Activated T-helper 1 cell treated with anti-CD3 and anti-CD28 coated beads, Interleukin-12 subunit alpha, Interleukin-12 subunit beta, Interleukin-2, Interleukin-4 antibody, amounts not matched to agents 30 ng/mL and 10 ng/mL and 1 ng/mL, durations not matched to agents 14 hours and 24 hours and 36 hours (primary cell): ENCODE measurements at places on chromosomes 7 and 10. TPM values are rescaled to one million over a fixed set of nuclear protein-coding genes. Genes with fewer than 3 reads are reported as not detected.

CCL24 gene
- total RNA-seq = not detected in 2 replicates

RPEL1 gene
- total RNA-seq = not detected in 2 replicates

GAD2 gene
- total RNA-seq = not detected in 2 replicates

CRYGN gene
- 0.22 TPM in 1 of 2 replicates, not detected in the other for total RNA-seq

LRIT1 gene
- not detected in 2 replicates for total RNA-seq

GRCh38 chr7:116329686-116330503, 119.6 kb downstream of the TES start:
- no peaks in the 10 kb centered on the region for H3K4me1 ChIP-seq
- no peaks in the 10 kb centered on the region for H3K36me3 ChIP-seq
- no peak for DNase-seq
- H3K27ac ChIP-seq = no peak overlapping the region
- no peak overlapping the region for H3K4me3 ChIP-seq
- peaks cover 2% of the 10 kb centered on the region for H3K27me3 ChIP-seq

DNA sequence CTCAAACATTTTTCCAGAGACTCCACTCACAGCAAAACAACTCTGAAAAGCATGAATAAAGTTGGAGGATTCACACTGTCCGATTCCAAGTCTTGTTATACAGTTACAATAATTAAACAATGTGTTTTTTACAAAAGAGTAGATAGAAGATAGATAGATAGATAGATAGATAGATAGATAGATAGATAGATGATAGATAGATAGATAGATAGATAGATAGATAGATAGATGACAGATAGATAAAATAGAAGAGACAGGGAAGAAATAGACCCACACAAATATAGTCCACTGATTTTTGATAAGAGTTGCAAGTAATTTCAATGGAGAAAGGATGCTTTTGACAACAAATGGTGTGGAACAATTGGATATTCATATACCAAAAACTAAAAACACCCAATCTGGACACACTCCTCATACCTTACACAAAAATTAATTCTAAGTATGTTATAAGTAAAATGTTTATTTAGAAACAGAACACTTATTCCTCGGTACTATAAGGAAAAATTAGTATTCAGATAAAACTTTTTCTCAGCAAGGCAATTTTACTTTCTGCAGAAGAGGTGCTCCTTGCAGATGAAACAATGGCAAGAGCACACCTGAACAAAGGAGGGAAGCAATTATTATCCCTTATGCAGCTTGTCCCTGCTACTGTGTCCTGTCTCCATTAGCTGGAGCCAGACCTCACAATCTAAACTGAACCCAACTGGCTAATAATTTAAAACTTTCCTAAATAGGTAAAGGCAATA, 5.7 kb upstream of the TAS2R39 start:
- no peak overlapping the region for H3K4me3 ChIP-seq
- H3K4me1 ChIP-seq = no peaks in the 10 kb centered on the region

- no peak overlapping the region for H3K27ac ChIP-seq
- no peaks in the 10 kb centered on the region for H3K4me1 ChIP-seq
- H3K4me3 ChIP-seq = no peak overlapping the region
These were observed 84.6 kb upstream of the LYZL1 start for GRCh38 chr10:29204070-29204800.

- H3K27ac ChIP-seq = no peak overlapping the region
- DNase-seq = no peak
- H3K27me3 ChIP-seq = peaks cover 35% of the 10 kb centered on the region
- no peaks in the 10 kb centered on the region for H3K4me1 ChIP-seq
These were observed 17.4 kb downstream of the POLL start for GRCh38 chr10:101570428-101571270.

GRCh38 chr7:134552105-134552504, 3.2 kb downstream of the AKR1B15 start:
- peaks cover 12% of the 10 kb centered on the region for H3K4me1 ChIP-seq
- H3K27ac ChIP-seq = no peak overlapping the region
- H3K36me3 ChIP-seq = no peaks in the 10 kb centered on the region
- no peak overlapping the region for H3K4me3 ChIP-seq
- no peak for DNase-seq

GRCh38 chr7:151007469-151007898, 16.7 kb downstream of the NOS3 start:
- no peaks in the 10 kb centered on the region for H3K27me3 ChIP-seq
- peak overlapping the region; percentile 81 for H3K4me3 ChIP-seq

DNA sequence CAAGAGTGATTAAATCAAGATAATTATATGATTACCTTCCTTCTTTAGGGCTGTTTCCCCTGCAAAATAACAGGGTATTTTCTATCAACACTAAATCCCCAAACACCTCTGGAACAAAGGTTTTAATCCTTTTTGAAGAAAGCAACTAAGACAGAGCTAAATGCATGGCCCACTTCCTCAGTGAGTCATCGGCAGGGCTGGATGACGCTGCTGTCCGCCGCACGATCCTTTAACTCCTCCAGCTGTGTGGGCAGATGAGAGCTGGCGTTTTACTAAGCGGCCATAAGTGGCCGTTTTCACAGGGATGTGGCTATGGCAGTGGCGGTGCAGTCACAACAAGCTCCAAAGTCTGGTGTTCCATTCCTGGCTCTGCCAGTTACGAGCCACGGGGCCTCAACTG, 76.0 kb upstream of the C1QL3 start:
- H3K27ac ChIP-seq = no peak overlapping the region
- no peak overlapping the region for H3K4me3 ChIP-seq
- no peaks in the 10 kb centered on the region for H3K27me3 ChIP-seq
- DNase-seq = no peak
- peaks cover 2% of the 10 kb centered on the region for H3K36me3 ChIP-seq

- H3K27me3 ChIP-seq = no peaks in the 10 kb centered on the region
- H3K4me1 ChIP-seq = no peaks in the 10 kb centered on the region
- H3K27ac ChIP-seq = no peak overlapping the region
- no peak for DNase-seq
- no peak overlapping the region for H3K4me3 ChIP-seq
These were observed 112.5 kb upstream of the TCERG1L start for GRCh38 chr10:131424053-131424452.

- H3K4me1 ChIP-seq = peaks cover 84% of the 10 kb centered on the region
- no peak for DNase-seq
- H3K27ac ChIP-seq = no peak overlapping the region
- H3K4me3 ChIP-seq = no peak overlapping the region
- peaks cover 22% of the 10 kb centered on the region for H3K36me3 ChIP-seq
These were observed 9.7 kb downstream of the MXI1 start for GRCh38 chr10:110216942-110217661.

DNA sequence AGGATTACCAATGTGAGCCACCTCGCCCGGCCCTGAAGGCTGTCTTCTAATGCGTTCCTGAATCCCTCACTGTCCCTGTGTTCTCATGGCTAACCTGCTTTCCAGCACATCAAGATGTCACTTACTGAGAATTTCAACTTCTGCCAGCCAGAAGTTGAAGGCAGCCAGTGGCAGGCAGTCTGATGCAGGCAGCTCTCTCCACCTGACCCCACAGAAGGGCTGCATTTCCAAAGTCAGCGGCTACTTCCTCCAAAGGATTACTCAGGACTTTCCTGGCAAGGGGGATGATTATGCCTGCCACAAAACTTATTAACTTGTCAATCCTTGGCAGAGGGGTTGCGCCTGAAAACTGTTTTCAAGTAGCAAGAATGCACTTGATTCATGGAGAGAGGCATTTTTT, 1219.4 kb downstream of the TYW1 start:
- no peak for DNase-seq
- H3K4me3 ChIP-seq = no peak overlapping the region
- no peaks in the 10 kb centered on the region for H3K27me3 ChIP-seq

GRCh38 chr10:97042716-97043562, 142.8 kb downstream of the SLIT1 start:
- H3K27ac ChIP-seq = no peak overlapping the region
- no peaks in the 10 kb centered on the region for H3K36me3 ChIP-seq
- peaks cover 2% of the 10 kb centered on the region for H3K4me1 ChIP-seq
- no peak for DNase-seq
- H3K4me3 ChIP-seq = no peak overlapping the region

DNA sequence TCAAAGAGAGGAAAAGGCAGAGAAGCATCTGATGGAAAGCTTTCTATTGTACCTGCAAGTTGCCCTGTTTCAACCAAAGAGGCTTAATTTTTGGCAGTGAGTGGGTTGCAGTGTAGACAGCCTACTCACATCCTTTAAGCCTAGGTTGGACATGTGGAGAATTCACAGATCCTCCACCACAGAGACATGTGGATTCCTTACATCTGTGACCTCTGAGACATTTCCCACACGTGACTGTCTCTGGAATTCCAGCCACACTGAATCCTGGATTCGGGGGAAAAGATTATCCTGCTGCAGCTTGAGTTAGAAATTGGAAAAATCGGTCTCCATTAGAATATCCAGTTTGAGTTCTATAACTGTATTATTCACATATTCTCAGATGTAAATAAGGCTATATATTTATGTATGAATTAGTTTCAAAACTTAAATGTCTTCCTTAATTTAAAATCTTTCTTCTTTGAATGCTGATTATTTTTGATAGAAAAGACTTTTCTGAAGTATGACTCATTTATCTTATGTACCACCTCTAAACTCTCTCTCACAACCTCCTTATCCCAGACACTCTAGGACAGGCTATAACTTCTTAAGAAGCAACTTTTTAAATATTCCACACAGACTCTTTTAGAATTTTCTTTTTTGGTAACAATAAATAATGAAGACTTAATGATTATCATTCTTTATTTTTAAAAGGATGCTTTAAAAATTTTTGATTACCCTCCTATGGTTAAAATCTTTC, 123.3 kb downstream of the TWIST1 start:
- H3K36me3 ChIP-seq = no peaks in the 10 kb centered on the region
- H3K27me3 ChIP-seq = no peaks in the 10 kb centered on the region
- no peak for DNase-seq
- no peaks in the 10 kb centered on the region for H3K4me1 ChIP-seq

- H3K4me1 ChIP-seq = no peaks in the 10 kb centered on the region
- DNase-seq = no peak
- H3K27ac ChIP-seq = no peak overlapping the region
- no peaks in the 10 kb centered on the region for H3K36me3 ChIP-seq
- H3K4me3 ChIP-seq = no peak overlapping the region
These were observed 563.3 kb upstream of the SORCS1 start for GRCh38 chr10:107727767-107728317.

DNA sequence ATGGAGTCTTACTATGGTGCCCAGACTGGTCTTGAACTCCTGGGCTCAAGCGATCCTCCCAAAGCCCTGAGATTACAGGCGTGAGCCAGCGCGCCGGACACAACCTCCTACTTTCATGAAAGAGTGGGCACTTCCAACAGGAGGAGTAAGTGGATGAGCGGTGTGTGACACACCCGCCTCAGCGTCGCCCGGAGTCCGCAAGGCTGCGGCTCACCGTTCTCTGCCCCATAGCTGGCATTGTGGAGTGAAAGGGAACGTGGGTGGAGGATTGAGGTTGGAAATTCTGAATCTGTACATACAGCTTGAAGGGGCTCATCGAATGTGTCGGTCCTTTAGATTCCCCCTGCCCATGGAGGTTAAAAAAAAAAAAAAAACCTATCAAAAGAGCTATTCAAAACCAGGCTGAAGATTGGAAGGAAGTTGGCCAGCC, 524 bp upstream of the PRXL2A start:
- peak overlapping the region; percentile 89 for H3K4me3 ChIP-seq
- H3K36me3 ChIP-seq = peaks cover 3% of the 10 kb centered on the region
- DNase-seq = peak; percentile 16
- peak overlapping the region; percentile 93 for H3K27ac ChIP-seq

DNA sequence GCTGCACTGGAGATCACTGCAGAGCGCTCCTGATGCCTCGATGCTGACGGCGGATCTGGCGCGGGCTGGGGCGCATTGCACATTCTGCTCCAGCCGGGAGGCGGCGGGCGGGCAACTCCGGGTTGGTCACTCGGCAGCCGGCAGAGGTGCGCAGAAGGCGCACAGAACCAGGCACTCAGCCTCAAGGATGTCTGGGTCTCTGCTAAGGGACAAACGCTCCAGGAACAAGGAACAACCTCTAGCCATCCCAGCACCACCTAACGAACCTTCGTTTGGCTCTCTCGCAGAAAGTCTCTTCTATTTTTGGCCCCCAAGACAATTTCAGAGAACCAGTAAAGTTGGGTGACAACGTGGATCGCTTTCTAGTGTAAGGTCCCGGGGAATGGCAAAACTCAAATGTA, 254.6 kb downstream of the OTUD1 start:
- no peaks in the 10 kb centered on the region for H3K36me3 ChIP-seq
- H3K27ac ChIP-seq = no peak overlapping the region
- no peak overlapping the region for H3K4me3 ChIP-seq
- no peak for DNase-seq

DNA sequence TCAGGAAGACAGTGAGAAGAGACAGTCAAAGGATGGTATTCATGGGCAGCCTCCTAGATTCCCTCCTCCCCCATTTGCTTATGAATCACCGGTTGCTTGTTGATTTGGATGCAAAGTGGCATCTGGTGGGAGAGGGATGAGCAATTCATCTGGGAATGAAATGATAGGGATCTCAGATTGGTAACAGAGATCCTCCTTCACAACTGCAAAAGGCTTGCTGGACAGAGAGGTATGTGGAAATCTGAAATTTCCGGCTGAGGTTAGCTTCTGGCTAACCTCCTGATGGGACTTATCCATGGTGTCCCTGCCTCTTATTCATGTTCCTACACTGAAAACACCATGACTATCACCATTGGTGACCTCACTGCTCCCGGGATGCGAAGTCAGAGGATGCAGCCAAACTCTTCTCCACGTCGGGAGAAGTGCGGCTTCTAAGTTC, 48.4 kb upstream of the PODXL start:
- no peaks in the 10 kb centered on the region for H3K36me3 ChIP-seq
- peaks cover 23% of the 10 kb centered on the region for H3K27me3 ChIP-seq
- H3K4me3 ChIP-seq = no peak overlapping the region
- H3K27ac ChIP-seq = no peak overlapping the region
- no peaks in the 10 kb centered on the region for H3K4me1 ChIP-seq

DNA sequence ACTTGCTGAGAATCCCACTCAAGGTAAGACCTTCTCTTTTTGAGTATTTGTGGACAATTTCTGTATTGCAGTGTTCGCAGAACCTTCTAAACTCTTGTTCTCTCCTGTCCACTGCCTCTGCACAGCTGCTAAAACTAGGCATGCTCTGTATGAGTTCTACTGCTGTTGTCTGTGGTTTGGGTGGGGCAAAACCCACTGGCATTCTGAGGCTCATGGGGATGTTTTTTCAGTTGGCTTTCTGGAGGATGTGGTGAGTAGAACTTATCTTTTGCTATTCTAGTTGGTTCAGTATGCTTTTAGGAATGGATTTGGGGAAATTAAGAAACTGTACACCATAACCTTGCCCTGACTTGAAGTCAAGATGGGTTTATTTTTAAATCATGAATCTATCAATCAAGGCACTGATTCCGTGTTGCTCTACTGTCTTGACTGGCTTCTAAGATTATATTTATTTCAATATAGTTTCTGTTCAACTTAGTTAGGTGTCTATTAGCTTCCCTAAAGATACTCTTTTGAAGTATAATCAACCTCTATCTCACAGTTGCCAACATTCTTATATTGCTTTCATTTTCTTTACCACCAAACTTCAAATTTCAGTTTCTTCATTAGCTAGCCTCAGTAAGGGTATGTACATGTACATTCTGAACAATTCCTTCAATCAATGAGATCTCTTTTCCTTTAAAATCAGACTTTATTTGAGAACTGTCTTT, 25.0 kb upstream of the C1GALT1 start:
- H3K36me3 ChIP-seq = peaks cover 16% of the 10 kb centered on the region
- DNase-seq = peak; percentile 65
- H3K4me3 ChIP-seq = peak overlapping the region; percentile 74
- H3K27ac ChIP-seq = peak overlapping the region; percentile 87
